ENCODE measurements at places on chromosomes 11 and 22.

GRCh38 chr11:106021967-106022794 lies at the start of gene MSANTD4:
Gene MSANTD4, minus strand, starts transcription at chr11:106022240. Its CDS starts 11,323 bp downstream, at chr11:106010917.
- DNase-seq, result peak; percentile 100

- no peak for DNase-seq
These were observed 53.4 kb downstream of the LIF start for GRCh38 chr22:30193031-30193775.

DNA sequence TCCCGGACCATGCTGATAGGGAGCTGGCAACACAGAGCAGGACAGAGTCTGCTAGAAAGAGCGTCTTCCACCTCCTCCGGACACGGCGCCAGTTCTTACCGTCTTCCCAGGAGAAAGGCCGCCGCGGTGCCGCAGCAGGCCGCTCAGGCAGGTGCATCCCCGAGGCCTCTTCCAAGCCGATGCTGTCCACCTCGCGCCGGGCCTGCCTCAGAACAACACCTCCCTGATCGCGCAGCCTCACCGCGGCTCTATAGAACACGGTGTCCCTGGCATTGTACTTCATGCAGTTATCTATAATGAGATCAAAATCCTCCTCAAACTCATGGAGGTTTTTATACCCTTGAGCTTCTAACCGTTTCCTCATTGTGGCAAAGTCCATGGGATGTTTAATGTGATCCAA lies 30.0 kb downstream of the BRD1 start:
- no peak for DNase-seq

GRCh38 chr22:21865041-21865440 lies 2.4 kb downstream of the MAPK1 start:
- DNase-seq, result no peak

DNA sequence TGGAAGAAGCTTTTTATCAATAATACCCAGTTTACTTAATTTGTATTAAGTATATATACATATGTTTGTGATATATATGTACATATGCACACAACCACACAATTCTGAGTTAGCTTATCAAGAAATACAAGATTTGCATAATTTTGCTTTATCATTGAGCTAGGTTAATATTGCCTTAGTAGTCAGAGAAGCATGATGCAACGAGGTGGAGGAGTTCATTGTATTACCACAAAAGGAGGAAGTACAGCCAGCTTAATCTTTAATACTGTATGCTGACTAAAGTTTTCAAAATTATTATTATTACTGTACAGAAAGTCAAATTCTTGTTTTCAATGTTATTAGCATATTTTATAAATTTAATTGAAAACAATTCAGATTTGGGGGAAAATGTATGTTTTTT lies 278.4 kb upstream of the PDGFD start:
- DNase-seq, result no peak

DNA sequence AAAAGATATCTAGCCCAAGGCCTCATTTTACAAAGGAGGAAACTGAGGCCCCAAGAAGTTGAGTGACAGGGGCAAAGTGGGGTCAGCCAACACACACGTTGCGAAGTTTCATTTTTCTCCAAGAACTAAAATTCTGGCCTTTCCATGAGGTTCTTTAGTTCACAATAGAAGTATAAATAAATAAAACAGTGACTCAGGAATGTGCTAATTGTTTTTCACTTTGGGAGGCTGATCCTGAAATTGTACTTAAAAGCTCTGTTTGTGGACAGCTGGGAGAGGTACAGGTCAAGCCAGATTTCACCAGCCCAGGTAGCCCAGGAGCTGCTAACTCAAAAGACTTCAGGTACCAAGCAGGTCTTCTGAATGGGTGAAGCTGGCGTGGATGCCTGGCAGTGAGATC lies 105.2 kb downstream of the TRAF6 start:
- no peak for DNase-seq

DNA sequence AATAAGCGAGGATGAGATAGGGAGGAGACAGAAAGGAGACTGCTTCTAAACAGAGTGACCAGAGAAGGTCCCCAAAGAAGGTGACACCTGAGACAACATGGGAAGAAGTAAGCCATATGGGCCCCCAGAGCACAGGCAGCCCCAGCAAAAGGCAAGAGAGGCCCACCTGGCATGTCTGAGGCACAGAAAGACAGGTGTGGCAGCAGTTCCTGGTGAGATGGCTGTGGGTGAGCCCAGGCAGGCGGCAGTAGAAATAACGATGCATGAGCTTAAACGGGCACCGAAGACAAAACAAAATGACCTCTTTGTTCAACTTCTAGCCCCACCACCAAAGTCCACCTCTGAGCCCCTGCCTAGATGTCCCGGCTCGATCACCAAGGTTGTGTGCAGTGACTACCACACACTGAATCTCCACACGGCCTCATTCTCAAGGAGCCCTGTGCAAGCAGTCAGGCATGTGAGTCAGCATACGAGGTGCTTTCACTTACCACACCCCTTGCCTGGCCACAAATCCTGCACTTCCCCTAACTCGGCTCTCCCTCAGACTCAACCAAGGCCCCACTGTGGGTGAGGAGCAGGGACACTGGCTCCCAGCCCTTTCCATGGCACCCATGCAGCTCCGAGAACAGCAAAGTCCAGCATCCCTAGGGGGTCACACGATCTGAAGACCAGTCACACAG lies 77.6 kb downstream of the PACSIN2 start:
- DNase-seq, result no peak

DNA sequence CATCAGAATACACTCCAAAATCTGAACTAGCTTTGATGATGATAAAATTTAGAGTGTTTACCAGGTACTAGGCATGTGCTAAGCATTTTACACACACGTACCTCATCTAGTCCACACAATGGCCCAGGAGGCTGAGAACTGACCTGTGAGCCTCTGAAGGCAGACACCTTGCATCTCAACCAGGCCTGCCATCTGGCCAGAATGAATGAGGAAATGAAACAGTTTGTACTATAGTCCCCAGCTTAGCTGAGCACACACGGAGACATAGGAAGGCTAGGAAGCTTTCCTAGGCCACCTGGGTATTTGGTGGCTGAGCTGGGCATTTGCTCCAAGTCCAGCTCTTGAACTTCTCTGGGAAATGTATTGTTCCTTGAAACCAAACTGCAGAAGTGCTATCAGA lies 6.9 kb upstream of the SHANK3 start:
- no peak for DNase-seq

GRCh38 chr11:33263549-33263948 lies 6.4 kb downstream of the HIPK3 start:
- DNase-seq, result no peak

GRCh38 chr11:32991898-32992297 lies 23.8 kb upstream of the DEPDC7 start:
- DNase-seq, result no peak

- DNase-seq, result no peak
These were observed 60.9 kb downstream of the TRIM44 start for GRCh38 chr11:35723493-35723892.

- DNase-seq, result peak; percentile 50
These were observed 19.7 kb upstream of the DNAJB13 start for GRCh38 chr11:73931039-73931645.

GRCh38 chr11:19766206-19766605 lies 53.6 kb downstream of the NAV2 start:
- DNase-seq, result no peak

- DNase-seq, result peak; percentile 70
These were observed 545 bp upstream of the TIRAP start for GRCh38 chr11:126282361-126282735.

- DNase-seq, result no peak
These were observed 3.9 kb upstream of the LTBP3 start for GRCh38 chr11:65562020-65562419.

DNA sequence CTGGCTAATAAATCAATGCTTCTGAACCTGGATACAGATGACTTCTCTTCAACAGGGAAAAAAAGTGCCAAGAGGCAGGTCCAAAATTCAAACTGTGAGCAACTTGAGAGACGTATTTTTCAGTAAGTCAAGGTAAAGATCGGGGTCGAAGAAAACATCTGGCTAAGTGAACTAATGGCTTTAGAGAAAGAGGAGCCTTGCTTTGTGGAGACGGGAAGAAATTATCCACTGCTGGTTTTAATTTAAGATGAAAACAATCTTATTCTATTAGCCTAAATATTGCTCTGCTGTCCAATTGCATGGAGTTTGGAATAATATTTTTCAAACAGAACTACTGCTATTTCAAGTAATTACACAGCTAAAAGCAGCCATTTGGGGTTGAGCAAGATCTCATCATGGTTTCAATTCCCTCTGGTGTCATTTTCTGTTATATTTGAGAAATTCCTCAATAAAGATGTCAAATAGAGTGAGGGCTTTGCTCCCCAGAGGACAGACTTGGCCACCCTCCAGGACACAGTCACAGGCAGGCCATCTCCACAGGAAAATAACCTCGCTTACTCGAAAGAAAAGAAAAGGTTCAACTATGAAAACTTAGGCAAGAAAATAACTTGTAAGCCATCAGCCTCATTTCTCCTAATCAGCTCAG lies 29.8 kb downstream of the SCUBE1 start:
- DNase-seq, result no peak

DNA sequence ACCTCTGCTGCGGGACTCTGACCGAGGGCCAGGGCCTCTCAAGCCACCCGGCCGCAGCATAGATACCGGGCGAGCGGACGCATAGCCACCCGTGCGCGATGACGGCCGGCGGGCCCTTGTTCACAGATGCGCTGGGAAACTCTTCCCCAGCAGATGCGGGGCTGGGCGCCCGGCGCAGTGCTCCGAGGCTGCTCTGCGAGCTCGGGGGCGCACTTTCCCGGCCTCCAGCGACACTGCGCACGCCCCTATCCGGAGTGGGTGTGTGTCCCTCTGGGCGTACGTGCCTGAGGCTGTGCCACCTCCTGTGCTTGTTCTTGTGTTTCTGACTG lies 104.7 kb upstream of the E2F8 start:
- peak; percentile 51 for DNase-seq

GRCh38 chr11:111441443-111441842 lies 62.4 kb upstream of the POU2AF1 start:
- DNase-seq, result no peak

DNA sequence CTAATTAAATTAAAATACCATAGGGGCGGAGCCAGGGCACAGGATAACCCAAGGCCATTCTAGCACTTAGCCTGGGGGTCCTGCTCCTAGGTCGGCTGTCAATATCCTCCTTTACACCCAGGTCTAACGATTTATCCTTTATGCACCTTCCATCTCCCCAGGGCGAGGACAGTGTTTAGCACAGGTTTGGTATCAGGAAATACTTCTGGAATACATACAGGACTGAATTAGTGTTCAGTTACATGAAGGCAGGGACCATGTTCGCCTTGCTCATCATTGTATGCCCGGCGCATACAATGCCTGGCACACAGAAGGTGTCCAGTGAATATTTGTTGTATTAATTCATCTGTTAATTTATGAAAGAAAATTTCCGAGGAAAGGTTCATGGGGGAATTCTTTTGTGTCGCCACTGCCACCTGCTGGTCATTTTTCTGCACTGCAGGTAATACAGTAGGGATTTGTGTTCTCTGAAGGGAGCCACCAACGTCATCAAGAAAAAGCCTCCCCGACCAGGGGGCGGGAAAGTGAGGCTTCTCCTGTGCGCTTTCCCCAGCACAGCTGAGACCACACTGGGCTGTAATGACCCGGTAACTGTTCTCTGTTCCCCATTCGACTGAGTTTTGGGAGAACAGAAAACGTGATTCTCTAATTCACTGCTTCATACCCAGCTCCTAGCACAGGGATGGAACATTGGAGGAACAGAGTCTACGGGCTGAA lies 68.7 kb upstream of the ASPHD2 start:
- peak; percentile 21 for DNase-seq

GRCh38 chr11:63911440-63911839 lies 5.5 kb downstream of the RCOR2 start:
- no peak for DNase-seq

DNA sequence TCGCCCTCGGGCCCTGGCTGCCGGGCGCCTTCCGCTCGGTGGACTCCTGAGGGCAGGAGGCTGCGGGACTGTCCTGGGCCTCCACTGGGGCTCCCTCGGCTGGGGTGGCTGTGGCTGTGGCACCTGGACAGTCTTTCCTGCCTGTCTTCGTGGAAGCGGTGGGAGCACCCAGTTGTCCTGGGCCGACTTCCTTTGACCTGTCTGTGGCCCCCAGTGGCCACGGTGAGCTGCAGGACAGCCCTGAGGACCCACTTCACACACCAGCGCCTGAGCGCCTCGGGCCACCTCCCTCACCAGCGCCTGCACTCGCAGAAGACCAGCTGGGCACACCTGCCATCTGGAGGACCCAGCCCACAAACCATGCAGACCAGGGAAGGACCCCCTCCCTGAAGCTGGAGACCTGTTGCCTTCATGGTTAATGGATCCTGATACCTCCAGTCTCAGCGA lies 1.8 kb upstream of the EPS8L2 start:
- DNase-seq, result no peak

DNA sequence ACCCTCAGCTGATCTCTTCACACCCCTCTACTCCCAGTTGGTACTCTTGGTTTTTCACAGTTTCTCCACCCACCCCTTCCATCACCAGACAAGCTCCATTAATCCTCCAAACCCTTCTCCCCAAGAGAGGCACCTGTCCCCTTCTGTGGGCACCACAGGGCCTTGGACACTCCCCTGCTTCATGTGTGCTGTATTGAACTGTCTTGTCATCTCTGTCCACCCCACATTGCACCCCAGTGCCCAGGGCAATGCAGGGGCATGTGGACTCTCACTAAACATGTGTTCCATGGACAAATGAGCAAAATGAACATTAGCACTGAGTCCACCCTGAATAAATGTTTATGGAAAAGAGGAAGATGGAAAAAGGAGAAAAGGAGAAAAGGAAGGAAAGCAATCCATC lies 181.4 kb downstream of the BCR start:
- DNase-seq, result no peak
